ENCODE measurements at places on chromosomes 3 and 15.

- DNase-seq = no peak
Observed at GRCh38 chr3:194638991-194639605, 5.9 kb upstream of the TMEM44 start.

- DNase-seq = no peak
Observed at GRCh38 chr3:171822431-171823106, 12.3 kb upstream of the PLD1 start.

- no peak for DNase-seq
Observed at GRCh38 chr15:48627260-48627940, 18.1 kb downstream of the FBN1 start.

DNA sequence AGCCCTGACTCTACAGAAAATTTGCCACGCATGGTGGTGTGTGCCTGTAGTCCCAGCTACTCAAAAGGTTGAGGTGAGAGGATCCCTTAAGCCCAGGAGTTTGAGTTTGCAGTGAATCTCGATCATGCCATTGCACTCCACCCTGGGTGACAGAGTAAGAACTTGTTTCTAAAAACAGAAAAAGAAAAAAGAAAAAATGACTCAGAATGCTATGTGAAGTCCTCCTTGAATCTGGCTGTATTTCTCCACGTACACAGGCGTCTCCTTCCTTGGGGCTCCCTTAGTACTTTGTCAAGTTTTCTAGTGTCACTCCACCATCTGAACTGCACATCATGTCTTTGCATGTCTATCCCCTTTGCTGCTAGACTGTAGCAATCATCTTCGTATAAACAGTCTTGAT is 104.4 kb downstream of the LMLN start:
- DNase-seq = no peak

GRCh38 chr3:36514171-36514570 is 133.9 kb downstream of the STAC start:
- no peak for DNase-seq

DNA sequence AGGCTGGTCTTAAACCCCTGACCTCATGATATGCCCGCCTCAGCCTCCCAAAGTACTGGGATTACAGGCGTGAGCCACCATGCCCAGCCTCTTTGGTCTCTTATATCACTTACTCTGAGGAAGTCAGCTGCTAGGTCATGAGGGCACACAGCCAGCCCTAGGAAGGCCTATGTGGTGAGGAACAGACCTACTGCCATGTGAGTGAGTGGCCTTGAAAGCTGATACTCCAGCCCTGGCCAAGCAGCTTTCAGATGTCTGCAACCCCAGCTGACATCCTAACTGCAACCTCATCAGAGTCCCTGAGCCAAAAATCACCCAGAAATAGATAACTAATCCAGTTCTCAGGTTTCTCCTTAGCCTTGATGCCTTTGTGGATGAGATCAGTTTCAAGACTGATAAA is 224.3 kb downstream of the EDEM1 start:
- no peak for DNase-seq

GRCh38 chr3:182837855-182838454 is 44.7 kb downstream of the ATP11B start:
- no peak for DNase-seq

All from NCI-H1092 (cell line).